ENCODE measurements at places on chromosomes 2 and 18.

DNA sequence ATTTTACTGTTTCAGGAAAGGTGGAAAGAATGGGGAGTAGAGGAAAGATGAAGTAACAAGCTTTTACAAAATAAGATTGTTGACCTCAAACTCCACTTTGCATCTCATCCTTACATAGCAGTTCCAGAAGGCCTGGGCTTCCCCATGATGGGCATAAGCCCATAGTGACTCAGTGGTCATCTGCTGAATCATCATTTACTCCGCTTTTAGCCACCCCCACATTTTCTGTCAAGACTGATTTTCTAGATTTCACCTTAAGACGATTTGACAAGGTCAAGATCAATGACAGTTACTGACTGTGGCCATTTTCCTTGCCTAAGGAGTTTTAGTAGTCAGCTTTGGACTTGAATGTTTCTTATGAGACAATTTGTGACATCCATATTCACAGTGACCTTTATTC is 49.4 kb downstream of the PLEKHM3 start:
- DNase-seq: no peak

GRCh38 chr2:229779650-229780049 is 65.3 kb upstream of the DNER start:
- no peak for DNase-seq

- no peak for DNase-seq
Observed at GRCh38 chr2:2570360-2570759, 239.3 kb upstream of the MYT1L start.

DNA sequence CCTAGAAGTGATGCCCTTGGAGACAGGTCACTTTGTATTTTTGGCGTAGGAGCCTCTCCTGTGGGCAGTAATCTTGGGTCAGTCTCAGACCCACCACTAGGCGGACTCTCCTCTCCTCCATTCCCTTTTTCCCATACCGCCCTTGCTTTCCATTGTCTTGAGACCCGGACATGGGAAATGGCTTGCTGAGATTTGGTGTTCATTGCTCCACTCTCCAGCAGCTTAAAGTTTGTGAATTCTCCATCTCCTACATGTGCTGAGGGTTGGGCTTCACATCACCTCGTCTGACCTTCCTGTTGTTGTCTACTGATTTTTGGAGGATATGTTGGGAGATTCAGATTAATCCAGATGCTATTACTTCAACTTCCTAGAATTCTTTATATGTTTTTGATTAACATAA is 159.2 kb upstream of the RAB12 start:
- DNase-seq: no peak

- no peak for DNase-seq
Observed at GRCh38 chr2:120495586-120495985, 149.7 kb downstream of the INHBB start.

DNA sequence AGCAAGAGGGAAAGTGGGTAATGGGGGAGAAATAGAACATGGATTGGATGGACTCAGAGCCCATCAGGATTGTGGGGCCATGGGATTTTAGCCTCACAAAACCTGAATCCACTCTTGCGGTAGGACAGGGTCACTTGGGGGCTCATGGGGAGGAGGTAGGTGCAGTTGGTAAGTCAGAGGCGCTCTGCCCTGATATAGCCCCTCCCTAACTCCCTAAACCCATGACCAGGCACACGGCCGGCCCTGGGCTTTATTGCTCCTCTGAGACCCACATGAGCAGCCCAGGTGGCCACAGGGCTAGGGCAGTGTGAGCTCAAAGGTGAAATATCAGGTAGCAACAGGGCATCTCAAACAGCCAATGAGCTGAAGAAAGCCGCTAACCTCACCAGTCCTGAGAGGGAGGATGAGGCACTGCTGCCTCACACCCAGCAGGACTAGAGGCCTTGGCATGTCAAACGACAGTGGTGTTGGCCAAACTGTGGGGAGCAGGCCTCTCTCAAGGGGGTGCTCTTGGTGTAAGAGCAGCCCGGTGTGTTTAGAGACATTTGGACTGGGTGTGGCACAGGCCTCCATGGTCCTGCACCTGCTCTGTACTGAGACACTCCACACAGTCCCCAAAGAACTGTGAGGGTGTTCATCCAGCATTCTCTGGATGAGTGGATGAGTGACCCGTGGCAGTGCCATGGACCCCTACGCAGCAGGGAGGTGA is 90.8 kb upstream of the HS6ST1 start:
- no peak for DNase-seq

- DNase-seq: no peak
Observed at GRCh38 chr2:47664817-47665216, 118.1 kb upstream of the MSH6 start.

DNA sequence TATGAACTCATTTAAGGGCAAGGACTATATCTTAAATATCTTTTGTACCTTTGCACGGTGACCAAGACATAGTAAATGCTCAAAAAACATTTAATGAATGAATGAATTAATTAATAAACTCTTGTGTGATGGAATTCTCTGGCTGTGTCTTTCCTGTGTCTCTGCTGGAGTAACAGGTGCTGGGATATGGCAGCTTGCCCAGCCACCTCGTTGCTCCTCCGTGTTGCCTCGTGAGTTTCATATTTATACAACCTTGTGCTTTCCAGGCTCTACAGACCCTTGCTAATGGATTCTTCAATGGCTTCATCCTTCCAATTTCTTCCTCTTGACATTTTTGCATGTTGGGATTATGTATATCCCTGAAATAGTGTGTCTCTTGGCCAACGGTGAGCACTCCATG is 30.4 kb downstream of the CTAGE1 start:
- DNase-seq: no peak

DNA sequence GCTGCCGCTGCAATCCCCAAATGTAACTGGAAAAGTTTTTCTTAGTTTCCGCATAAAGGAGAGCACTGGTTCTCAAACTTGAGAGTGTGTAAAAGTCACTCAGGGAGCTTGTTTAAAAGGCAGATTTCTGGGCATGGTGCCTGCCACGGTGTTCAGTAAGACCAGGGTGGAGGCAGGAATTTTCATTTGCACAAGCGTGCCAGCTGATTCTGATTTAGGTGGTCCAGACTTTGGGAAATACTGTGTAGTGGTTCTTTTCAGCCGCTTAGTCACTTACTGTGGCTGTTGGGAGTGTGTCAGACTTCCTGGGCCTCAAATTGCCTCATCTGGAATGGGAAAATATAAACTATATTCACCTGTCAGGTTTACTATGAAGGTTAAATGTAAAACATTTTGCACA is 788 bp downstream of the ARMC9 start:
- DNase-seq: no peak

- no peak for DNase-seq
Observed at GRCh38 chr2:234763002-234763873, 188.6 kb upstream of the SH3BP4 start.

DNA sequence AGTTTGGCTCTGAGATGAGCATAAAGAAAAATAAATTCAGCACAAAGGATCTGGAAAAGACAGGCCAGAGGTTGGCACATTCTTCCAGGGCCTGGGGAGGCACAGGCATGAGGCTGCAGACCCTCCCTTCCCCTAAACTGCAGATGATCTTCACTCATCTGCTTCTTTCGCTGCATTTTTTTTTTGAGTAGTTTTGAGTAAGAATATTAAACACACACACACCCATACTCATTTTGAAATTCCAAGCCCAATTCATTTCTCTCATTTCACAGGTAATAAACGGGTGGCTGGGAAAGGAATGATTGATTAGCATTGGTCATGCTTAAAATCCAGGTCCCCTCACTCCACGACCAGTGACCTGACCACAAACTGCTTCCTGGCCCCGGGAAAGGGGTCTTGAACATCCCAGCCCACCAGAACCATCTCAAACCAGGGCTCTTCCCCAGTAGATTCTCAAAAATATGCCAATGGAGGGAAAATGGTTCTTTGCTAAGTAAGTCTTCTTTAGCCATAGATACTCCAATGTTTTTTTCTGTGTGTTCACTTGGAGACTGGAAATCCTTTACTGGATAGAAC is 219.6 kb downstream of the ANAPC1 start:
- no peak for DNase-seq

DNA sequence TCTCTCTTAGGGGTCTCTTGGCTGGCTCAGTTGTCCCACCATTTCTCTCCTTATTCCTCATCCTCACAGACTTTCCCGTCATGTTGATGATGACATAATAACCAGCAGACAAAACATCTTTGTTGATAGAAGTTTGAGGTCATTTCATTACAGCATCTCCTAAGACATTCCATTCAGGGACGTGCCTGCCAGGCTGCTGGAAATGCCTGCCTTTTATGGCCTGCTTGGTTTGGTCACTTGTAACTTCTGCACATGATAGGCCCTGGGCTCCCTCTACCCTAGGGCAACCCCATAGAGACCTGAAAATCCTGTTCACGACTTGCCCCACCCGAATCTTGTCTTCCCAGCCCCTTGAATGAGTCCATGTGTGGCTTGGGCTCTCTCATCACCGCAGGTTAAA is 81.7 kb downstream of the SDC1 start:
- DNase-seq: no peak

- DNase-seq: no peak
Observed at GRCh38 chr2:232955856-232956255, 57.2 kb downstream of the NGEF start.

DNA sequence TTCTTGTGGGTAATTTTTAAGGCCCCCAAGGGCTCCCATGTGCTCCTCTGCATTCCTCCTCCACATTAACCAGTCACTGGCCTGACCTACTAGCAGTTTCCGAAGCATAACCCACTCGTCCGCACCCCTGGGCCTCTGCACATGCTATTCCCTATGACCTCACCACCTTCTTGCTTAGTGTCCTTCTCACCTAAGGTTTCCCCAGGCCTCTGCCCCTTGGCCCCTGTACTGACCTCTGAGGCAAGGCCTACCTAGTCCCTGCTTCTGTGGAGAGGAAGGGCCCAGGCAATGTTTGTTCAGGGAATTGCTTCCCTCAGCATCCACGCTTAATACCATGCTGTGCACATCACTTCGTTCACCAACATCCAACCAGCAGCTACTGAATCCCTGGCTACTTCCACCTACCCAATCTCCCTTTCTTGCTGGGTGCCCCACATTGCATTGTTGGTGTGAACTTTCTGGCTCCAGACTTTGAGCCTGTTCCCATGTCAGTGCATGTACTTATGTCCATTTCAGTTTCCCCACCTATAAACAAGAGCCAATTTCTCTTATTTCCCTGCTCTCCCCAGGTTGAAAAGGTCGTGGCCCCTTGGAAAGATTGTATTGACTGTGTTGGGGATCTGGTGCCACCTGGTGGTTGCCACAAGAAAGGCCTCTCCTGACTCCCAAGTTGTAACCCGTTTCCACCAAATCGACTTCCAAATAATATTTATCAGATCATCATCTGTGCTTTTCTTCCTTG is 19.2 kb upstream of the TMEM177 start:
- no peak for DNase-seq

DNA sequence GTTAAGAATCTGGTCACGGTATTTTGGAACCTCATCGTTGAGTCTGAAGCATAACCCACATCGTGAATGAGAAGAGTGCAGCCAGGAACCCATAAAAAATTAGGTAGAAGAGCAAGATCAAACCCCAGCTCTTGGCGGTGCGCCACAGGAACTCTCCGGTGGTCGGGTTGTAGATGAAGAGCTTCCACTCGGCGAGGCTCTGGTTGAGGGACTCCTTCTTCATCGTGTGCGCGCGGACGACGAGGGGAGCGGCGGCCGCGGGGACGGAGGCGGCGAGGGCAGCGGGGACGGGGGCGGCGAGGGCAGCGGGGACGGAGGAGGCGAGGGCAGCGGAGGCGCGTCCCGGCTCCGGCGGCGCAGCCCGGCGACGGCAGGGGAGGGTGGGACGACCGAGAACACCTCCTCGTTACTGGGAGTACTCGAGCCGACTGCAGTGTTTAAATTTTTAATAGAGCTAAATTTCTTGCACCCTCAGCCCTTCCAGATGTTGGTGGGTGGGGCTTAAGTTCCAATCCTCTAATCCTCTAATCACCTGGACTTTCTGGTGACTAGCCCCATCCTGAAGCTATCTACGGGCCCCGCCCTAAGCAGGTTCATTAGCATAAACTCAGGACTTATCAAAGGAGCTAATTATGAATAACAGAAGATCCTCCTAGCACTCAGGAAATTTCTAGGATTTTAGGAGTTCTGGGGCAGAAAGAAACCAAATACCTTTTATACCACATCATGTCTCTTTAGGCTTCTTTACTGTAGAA is 20.4 kb upstream of the PAPOLG start:
- no peak for DNase-seq

DNA sequence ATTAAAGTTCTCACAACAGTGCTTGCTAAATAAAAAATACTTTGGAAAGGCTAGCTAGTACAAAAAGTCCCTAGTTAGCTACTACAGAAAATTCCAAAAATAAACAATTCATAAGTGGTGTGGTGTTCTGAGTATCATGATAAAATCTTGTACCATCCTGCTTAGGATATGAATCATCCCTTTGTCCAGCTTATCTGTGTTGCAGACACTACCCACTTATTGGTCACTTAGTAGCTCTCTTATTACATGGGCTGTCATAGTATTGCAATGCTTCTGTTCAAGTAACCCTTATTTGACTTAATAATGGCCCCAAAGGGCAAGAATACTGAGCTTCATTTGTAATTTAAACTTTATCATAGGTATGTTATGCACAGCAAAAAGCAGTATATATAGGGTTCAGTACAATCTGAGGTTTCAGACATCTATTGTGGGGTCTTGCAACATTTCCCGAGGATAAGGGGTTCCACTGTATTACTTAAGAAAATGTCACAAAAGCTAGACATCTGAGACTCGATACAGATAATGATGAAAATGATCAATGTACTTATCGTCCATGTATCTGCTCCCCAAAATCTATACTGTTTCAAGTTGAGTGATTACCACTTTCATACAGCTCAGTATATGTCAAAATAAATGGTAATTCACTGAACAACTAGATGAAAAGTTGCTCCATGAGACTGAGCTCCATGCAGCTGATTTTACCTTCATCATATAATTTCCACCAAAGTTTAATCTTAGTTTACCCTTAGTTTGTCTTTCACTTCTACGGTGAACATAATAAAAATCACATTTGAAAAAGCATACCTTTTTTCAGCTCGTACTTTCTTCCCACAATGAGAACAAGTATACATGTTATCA is 93.8 kb downstream of the C2orf74 start:
- DNase-seq: no peak

DNA sequence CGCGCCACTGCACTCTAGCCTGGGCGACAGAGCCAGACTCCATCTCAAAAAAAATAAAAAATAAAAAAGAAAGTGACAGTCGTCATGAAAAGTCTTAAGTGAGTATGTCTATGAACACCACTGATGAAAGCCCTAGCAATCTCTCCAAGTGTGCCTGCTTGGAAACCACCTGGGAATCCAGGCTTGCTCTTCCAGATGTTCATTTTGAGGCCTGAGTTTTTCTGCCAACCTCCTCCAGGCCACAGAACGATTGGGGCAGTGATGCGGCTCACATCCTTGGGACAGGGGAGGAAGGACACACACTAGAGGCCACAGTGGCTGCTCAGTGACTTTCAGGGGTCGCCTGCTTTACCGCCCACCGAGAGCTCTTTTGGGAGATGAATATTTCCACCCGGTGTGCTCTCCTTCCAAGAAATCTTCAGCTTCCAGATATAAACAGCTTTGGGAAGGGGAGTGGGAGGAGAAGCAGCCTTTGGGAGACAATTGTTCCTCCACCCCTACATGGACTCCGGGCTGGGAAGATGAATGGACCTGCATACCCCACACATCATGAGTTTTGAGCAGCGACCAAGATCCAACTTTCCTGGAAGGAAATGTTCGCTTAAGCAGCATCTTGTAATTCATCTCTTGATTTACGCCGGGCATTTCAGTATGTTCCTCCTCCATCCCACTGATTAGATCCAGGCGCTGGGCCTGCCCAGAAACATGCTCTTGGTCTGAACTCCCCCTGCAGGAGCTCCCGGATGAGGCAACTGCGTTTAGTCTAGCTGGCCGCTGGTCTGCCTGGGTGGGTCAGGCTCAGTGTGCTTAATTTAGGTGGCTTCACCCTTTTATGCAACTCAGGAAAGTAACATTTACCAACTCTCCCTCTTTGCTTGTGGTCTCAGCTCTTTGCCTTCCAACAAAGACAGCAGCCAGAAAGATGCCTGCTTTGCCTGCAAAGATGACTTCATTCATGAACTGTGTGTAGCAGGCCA is 6.2 kb upstream of the ARMC9 start:
- no peak for DNase-seq
